ENCODE measurements at places on chromosomes 2 and 18. TPM values are rescaled to one million over a fixed set of nuclear protein-coding genes. Genes with fewer than 3 reads are reported as not detected.

GRCh38 chr18:61637319-61637718 lies 255.5 kb downstream of the RNF152 start:
- DNase-seq: no peak

DNA sequence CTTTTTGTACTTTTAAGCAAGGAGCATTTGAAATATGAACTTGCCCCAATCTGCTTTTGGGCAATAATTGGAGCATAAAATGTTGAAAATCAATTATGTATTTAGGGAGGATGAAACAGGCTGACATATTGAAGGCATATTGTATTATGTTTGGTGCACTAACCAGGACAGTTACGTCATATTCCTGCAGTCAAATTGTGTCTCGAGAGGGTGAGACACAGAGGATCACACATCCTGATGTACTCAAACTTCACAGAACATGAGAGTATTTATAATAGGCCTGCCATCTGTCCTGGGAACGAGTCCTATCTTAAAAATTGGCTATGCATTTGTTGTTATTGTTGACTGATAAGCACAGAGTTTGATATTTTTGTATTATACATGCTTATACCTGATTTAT lies 44.7 kb downstream of the TANC1 start:
- no peak for DNase-seq

The ANKRD62 gene
- polyA plus RNA-seq: 0.20 TPM

GRCh38 chr2:26631401-26632170 lies 9.6 kb downstream of the CIB4 start:
- no peak for DNase-seq

Data from right renal pelvis (tissue), 4 donors.